Stimulated activated CD8-positive, alpha-beta memory T cell treated with anti-CD3 and anti-CD28 coated beads, Interleukin-4, amount 100 ng/mL, for 1 hour (primary cell): ENCODE measurements at places on chromosomes 7 and 10.

DNA sequence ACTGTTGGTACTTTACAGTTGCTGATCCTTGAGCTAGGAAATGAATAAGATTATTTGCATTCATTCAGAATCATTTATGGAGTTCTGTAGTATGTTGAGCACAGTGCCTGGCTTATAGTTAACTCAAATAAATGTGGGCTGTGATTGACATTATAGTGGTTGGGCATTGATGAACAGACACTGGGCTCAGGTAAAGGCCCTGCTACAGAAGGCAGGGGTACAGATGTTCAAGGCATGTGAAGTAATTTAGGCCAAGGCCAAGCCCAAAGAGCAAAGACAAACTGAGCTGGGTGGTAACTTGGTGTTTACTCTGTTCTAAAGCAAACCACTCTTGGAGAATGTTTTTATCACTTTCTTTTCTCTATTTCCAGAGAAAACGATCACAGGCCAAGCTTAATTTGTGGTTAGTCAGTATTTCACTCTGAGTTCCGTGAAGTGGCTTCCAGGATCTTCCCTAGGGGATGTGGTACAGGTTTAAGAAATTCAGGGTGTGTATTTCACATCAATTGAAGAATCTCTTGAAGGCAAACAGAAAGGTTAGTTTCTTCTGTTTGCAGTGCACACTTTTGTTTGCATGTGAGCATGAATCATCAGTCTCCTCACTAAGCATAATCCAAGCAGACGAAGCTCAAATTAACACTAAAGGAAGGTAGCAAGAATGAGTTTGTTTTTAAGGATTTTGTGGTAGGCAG, 113.9 kb upstream of the PRR15 start:
- no peak for DNase-seq

- no peak for DNase-seq
Observed at GRCh38 chr10:114607358-114607998, 50.6 kb downstream of the ABLIM1 start.

- DNase-seq: no peak
Observed at GRCh38 chr10:95604630-95605029, 43.5 kb upstream of the SORBS1 start.

- no peak for DNase-seq
Observed at GRCh38 chr10:19843487-19843886, 27.3 kb downstream of the PLXDC2 start.

- no peak for DNase-seq
Observed at GRCh38 chr10:103816431-103816830, 38.9 kb downstream of the SH3PXD2A start.

- no peak for DNase-seq
Observed at GRCh38 chr7:107938456-107939250, 47.7 kb downstream of the DLD start.

GRCh38 chr10:62744136-62744535, 60.4 kb upstream of the ADO start:
- DNase-seq: no peak

- DNase-seq: no peak
Observed at GRCh38 chr10:48639632-48640031, 34.8 kb upstream of the ARHGAP22 start.

DNA sequence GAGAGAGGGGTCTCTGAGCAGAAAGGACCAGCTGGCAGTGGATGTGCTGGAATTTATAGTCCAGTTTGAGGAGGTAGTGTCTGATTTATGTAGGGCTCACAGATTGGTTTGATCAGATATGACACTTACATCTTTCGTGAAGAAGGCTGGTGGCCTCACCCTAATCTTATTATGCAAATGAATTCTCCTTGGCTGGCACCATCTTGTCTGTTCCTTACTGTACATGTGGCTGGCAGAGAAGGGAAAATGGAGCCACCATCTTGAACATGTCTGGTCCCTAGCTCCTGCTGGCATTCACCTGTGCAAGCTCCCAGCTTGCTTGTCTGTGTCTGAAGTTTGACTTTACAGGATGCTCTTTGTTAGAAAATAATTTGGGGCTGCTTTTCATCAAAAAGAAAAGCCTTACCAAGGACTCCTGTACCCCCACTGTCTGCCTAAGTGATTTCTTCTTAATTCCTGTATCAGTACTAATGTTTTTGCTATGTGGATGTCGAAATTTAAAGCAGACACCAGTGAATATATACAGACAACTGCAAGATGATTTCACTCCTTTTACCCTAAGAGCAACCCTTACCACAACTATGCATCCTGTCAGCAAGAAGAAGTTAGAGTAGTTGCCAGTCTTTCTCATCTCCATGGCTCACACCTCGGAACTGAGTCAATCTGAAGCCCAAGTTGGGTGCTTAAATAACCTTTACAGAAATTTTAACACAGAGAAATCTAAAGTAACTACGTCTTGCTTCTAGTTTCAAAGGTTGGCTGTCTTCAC, 322.0 kb upstream of the SEMA3D start:
- no peak for DNase-seq

GRCh38 chr10:4470231-4470835, 355.7 kb upstream of the AKR1E2 start:
- DNase-seq: no peak

DNA sequence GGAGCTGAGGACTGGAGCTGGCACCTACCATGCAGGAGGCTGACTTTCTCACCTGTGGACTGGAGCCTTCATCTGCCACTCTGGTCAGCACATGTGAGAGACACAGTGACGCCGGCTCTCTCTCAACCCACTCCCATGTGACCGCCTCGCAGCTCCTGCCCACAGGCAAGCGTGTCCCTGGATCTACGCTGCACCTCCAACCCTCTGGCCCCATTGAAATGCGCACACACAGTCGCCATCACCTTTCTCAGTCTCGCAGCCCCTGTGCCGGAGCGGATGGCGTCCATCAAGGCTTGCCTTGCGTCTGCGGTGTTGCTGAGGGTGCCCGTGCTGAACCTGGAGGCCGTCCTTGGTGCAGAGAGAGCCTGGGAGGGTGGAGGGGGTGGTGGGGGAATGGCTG, 242.2 kb upstream of the GRB10 start:
- no peak for DNase-seq

- DNase-seq: no peak
Observed at GRCh38 chr7:80619741-80620140, 18.7 kb upstream of the CD36 start.

GRCh38 chr10:86137561-86137960, 229.0 kb downstream of the GRID1 start:
- no peak for DNase-seq
